ENCODE measurements at places on chromosomes 2 and 18.

GRCh38 chr2:229974266-229974665 lies 52.0 kb downstream of the FBXO36 start:
- H3K27me3 ChIP-seq: no peaks in the 10 kb centered on the region
- no peak for DNase-seq
- peaks cover 4% of the 10 kb centered on the region for H3K36me3 ChIP-seq

DNA sequence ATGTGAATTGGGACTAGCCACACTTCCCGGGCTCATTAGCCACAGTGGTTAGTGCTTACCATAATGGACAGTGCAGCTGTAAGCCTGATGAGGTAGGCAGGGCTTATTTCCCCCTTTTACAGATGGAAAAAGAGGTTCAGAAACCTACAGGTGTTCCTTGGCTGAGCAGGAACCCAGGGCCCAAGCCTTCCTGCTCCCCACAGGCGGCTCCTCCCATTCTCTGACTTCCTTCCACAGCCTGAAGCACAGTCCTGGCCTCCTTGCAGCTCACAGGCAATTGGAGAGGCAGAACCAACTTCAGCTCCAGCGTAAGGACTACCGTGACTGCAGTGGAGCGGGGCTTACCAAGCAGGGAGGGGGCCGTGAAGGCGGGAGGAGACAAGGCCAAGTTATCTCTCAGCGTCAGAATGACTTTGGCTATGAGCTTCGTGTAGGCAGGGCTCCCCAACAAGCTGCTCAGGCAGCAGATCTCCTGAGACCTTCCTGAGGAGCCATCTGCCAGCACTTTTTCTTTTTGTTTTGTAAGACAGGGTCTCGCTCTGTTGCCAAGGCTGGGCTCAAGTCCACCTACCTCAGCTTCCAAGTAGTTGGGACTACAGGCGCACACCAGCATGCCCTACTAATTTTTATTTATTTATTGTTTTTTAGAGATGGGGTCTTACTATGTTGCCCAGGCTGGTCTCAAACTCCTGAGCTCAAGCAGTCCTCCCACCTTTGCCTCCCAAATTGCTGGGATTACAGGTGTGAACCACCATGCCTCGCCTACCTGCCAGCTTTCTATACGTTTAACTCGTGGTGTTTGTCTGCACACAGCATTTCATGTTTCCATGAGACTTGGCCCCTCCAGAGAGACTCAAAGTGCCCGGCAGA lies 34.2 kb upstream of the NT5DC4 start:
- no peaks in the 10 kb centered on the region for H3K4me1 ChIP-seq
- H3K27me3 ChIP-seq: no peaks in the 10 kb centered on the region
- H3K36me3 ChIP-seq: no peaks in the 10 kb centered on the region
- DNase-seq: no peak
- no peak overlapping the region for H3K27ac ChIP-seq

DNA sequence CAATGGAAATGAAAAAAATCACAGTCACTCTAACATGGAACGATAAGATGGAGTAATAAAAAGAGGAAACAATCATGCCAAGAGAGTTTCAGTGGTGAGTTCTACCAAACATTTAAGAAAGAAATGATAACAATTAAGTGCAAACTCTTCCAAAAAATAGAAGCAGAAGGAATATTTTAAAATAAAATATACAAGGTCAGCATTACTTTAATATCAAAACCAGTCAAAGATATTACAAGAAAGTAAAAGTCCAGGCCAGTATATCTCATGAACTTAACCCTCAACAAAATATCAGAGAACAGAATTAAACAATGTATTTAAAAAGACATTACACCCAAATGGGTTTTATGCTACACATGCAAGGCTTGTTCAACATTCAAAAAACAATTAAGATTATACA lies 829.4 kb downstream of the TRIB2 start:
- H3K4me1 ChIP-seq: no peaks in the 10 kb centered on the region
- no peak overlapping the region for H3K27ac ChIP-seq
- H3K36me3 ChIP-seq: no peaks in the 10 kb centered on the region
- H3K27me3 ChIP-seq: no peaks in the 10 kb centered on the region

GRCh38 chr18:6553234-6553900 lies 138.7 kb upstream of the L3MBTL4 start:
- DNase-seq: no peak
- H3K36me3 ChIP-seq: peaks cover 10% of the 10 kb centered on the region
- H3K27me3 ChIP-seq: no peaks in the 10 kb centered on the region

GRCh38 chr2:204551512-204551863 lies 6.2 kb downstream of the PARD3B start:
- H3K27ac ChIP-seq: peak overlapping the region; percentile 81
- H3K27me3 ChIP-seq: peaks cover 2% of the 10 kb centered on the region
- peaks cover 38% of the 10 kb centered on the region for H3K4me1 ChIP-seq
- H3K4me3 ChIP-seq: no peak overlapping the region
- DNase-seq: no peak

DNA sequence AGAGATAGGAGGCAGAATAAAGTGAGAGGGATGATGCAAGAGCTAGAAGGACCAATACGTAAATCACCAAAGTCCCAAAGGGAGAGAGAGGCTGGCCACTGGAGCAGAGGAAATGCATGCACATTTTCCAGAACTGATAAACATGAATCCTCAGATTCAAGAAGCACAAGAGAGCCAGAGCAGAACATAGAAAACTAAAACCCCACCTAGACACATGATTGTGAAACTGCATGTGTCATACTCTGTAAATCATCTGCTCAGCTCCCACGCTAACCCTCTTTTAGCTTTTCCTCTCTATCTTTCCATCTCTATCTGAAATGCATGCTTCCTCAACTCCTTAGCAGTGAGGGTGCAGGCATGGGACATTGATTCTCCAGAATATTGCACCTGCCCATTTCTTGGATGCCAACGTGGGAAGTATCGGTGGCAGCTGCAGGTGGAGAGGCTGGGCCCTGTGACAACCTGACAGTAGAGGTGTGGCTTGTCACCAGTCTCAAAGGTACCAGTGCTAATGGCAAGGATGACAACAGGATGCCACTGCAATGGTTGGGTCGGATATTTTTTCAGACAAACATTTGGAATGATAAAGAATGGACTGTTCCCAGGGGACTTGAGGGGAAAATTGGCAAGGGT lies 89.3 kb upstream of the OTOS start:
- H3K4me1 ChIP-seq: peaks cover 3% of the 10 kb centered on the region
- peak; percentile 26 for DNase-seq
- H3K4me3 ChIP-seq: no peak overlapping the region
- H3K27ac ChIP-seq: no peak overlapping the region
- no peaks in the 10 kb centered on the region for H3K36me3 ChIP-seq

Data from mesothelial cell of epicardium (in vitro differentiated cells).